ENCODE measurements at places on chromosomes 3 and 15.

DNA sequence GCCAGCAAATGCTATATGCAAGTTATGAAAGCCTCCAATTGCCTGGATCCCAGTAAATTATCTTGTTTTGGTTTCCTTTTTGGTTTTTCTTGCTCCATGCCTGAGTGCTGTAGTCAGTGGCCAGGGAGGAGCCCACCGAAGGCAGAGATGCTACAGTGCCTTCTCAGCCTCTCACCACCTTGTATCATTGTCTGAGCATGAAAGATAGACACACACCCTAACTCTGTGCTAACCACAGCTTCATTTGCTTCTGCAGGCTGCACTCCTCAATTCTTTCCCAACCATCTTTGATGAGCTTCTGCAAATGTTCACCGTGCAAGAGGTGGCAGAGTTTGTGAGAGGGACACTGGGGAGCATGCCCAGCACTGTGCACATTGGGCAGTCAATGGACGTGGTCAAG lies 114.5 kb upstream of the MANF start:
- no peak for DNase-seq

GRCh38 chr3:15241341-15241740 lies 35.3 kb downstream of the CAPN7 start:
- peak; percentile 15 for DNase-seq

DNA sequence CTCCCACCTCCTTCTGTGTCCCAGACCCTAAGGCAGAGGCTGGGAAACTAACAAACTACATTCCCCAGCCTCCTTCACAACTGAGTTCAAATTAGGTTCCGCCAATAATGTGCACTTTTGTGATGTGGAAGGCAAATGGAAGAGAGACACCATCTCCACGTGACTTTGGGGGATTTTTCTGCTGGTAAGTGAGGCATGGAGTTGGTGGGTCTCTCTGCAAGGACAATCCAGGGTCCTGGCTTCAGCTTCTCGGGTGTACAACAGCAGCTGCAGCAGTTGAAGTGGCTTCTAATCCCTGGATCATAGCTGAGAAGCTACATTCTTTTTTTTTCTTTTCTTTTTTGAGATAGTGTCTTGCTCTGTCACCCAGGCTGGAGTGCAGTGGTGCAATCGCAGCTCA lies 58.9 kb upstream of the GATA2 start:
- no peak for DNase-seq

- DNase-seq = no peak
Measured at GRCh38 chr3:185988080-185988815, 50.4 kb upstream of the TRA2B start.

DNA sequence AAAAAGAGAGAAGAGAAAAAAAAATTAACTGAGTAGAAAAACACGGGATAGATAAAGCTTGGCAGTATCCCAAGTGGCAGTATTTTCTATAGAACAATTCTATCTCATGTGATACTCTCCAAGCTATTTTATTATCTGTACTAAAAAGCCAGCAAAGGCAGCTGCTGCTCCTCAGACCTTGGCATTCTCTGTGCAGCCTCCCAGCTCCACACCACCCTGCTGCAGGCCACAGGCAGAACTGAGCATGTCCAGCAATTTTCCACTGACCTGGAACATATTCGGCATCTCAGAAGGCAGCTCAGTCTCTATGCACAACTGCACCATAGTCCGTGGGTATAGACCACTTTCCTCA lies 1161.4 kb downstream of the IGSF11 start:
- no peak for DNase-seq

Measured in activated CD8-positive, alpha-beta memory T cell treated with anti-CD3 and anti-CD28 coated beads for 1 hour (primary cell).